ENCODE measurements at places on chromosomes 5 and 9.

GRCh38 chr5:107272954-107273353, 397.8 kb downstream of the EFNA5 start:
- no peak for DNase-seq

- DNase-seq, result no peak
Observed at GRCh38 chr9:99986642-99987041, 80.2 kb downstream of the STX17 start.

DNA sequence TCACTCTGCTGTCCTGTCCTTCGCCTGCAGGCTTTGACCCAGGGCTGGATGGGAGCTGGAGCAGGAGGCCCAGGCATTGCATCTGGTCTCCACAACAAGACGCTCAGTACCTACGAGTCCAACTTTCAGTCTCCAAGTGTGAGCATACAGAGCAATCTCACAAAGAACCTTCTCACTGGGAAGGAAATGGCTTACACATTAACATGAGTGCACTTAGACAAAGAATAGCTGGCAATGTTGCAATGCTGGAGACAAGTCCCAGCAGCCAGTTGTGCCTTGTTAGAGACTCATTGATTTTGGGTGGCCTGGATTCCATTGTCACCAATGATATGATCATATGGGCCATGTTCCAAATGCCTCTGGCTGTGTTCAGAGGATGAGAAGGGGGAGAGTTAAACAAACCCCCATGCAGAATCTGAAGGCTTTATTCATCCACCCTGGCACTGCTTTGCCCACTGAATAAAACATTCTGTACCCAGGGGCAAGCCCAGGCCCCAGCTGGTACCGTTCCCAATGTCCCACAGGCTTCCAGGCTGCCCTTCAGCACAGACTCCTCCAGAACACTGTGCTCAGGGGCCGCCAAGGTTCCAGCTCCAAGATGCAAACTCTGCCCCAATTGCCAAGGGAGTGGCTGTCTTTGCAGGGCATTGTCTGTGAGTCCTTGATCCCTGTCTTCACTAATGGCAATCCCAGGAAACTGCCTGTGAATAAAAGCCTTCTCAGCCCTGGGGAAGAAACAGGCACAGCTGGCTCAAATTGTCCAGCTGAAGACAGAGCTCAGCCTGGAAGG, 185.5 kb downstream of the HSD17B3 start:
- DNase-seq, result no peak

- no peak for DNase-seq
Observed at GRCh38 chr9:68919661-68920060, 94.3 kb downstream of the PRKACG start.

- DNase-seq, result no peak
Observed at GRCh38 chr9:136348691-136349090, 14.9 kb downstream of the DNLZ start.

GRCh38 chr5:149851211-149851610, 93.4 kb downstream of the PDE6A start:
- no peak for DNase-seq

GRCh38 chr9:33137781-33138264, 29.3 kb downstream of the B4GALT1 start:
- DNase-seq, result no peak

DNA sequence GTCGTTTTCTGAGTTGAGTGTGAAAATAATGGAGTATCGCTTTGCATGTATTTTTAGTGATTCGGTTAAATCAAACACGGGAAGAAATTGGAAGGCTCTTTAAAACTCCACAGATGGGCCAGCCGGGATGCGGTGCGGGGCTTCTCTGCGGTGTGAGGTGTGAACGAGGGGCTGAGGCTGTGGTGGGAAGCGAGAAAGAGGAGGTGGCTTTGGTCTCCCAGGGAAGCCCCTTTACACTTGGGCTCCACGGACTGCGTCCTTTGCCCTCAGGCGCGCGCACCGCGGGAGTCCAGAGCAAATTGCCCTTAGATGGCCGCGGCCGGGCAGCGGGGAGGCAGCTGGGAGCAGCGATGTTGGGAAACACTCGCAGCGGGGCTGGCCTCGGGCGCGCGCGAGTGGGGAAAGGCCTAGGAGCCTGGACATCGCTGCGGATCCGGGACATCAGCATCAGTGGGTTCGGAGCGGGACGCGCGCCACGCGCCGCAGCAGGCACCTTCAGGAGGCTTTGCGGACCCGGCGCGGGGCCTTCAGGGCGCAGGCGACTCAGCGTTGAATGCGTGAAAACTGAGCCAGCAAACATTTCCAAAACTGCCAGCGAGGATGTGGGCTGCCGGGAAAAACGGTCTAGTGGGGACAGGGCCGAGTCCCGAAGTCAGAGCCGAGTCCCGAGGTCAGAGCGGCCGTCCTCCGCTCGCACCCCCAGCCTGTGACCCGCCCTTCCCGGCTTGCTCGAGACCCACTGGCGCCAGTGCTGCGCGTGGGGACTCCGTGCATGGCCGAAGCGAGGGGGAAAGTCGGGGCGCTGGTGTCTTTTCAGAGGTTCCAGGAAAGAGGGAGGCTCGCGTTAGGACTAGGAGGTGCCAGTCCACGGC, 6.5 kb downstream of the IRX1 start:
- no peak for DNase-seq

GRCh38 chr5:140393738-140394137, 7.9 kb upstream of the ANKHD1 start:
- no peak for DNase-seq

GRCh38 chr5:22108545-22108944, 744.6 kb downstream of the CDH12 start:
- no peak for DNase-seq

GRCh38 chr5:120806202-120806601, 342.1 kb downstream of the PRR16 start:
- DNase-seq, result no peak

GRCh38 chr9:114718801-114719221, 36.8 kb upstream of the TEX48 start:
- no peak for DNase-seq

DNA sequence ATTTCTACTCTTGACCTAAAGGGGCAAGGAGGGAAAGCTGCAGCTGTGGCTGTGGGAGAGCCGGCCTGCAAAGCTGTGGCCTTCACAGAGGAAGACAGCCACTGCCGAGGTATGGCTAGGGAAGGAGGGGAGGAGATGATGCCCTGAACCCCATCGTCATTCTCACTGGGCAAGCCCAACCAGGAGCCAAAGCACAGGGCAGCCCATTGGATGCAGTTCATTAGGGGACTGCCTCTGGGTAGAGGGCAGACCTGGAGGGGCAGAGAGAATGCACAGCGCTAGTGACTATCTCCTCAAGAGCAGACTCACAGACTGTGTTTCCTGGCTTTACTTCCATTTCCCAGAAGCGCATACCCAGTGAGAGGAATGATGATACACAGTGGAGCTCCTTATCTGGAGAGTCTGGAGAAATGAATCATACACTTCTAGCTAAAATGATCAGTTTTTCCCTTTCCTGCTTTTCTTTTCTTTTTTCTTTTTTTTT, 47.2 kb upstream of the TTC23L start:
- peak; percentile 21 for DNase-seq

GRCh38 chr5:11602298-11602697, 301.9 kb downstream of the CTNND2 start:
- no peak for DNase-seq

GRCh38 chr9:17719053-17719452, 140.2 kb downstream of the SH3GL2 start:
- no peak for DNase-seq

DNA sequence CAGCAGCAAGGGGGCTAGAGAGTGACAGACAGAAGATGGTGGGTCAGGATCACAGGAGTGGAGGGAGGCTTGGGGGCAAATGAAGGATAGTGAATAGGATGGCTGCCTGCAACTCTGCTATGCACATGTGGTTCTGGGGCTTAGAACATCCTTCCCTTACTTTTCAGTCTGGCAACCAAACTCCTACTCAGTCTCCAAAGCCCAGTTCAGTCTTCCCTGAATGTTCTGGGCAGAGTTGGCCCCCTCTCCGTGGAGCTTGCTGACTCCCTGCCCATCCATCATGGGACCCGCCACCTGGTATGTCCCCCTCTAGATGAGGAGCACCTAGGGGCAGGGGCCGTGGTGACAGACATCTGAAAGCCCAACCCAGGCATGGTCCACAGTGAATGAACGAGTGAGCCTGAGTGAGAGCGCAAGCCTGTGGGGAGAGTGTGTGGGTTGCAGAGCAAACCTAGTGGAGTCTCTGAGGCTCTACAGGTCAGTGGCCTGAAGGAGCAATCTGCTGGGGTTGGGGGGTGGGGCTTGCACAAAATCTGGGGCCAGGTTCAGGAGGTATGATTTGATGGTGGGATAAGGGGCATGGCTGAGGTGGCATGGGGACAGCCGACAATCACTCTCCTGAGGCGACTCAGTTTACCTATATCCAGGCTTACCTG, 180.6 kb downstream of the FGF18 start:
- DNase-seq, result no peak

DNA sequence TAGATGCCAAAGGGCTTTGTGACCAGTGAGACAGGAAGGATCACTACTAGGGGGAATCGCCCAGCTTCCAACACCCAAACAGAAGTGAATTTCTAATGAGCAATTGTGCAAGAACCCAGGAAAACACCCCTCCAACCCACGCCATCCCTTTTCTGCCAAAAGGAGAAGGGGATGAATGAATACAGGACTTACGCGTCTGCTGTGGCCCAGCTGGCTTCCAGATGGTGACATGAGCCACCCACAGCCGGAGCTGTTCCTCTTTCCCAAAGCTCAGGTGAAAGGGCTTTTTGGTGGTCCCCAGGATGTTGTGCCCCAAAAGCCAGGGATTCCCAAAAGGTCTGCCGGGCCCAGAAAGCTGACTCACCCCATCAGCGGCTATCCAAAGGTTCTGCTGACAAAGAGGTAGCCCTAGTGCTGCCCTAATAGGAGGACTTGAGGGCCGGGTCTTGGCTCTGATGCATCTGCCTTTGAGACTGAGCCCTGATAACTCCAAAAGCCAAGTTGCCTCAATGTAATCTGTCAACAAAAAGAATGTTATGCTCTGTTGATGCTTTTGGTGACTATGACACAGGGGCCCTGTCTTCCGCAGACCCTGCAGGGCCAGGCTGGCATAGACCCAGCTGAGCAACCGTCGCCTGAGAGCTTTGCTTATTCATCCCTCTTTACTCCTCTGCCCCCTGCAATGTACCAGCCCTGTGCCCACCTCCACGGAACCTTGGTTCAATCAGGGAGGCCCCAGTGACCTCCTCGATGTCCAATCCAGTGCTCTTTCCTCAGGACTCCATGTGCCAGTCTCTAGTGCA, 14.5 kb downstream of the GSN start:
- no peak for DNase-seq

DNA sequence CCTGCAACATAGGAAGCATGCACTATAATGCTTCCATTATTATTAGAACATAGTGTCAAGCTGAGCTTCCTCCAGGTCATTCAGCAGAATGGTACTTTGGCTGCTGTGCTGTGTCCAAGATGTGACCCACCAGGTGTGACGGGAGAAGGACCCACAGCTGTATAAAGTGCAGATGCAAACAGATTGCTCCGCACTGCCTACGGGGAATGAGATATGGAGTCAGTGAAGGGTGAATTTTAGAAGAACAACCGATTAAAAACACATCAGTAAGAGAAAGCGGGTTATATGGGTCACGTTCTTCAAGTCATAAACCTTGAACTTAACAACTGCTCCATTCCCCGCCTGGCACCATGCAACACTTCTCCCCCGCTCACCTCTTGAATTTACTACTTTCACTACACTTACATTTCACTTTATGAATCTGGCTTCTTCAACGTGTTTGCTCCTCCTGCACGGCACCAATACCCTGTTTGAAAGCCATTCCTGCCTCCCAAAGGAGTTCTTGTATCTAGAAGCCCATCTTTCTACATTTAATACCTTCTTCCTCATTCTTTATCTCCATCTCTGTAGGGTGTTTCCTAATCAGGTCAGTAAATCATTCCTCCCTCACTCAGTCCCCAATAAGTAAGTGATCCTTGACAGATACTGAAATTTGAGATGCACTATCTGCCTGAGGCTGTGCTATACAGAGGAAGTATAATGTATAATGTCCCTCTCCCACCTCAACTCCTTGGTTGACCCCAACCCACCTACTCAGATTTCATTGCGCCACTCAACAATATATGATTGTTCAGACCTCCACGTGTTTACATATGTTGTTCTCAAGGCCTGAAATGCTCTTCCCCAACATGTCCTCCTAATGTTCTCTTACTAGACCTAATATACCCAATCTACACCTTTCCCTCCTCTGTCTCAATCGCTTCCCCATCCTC, 25.9 kb downstream of the BRINP1 start:
- DNase-seq, result no peak

GRCh38 chr9:14926941-14927624, 16.9 kb upstream of the FREM1 start:
- DNase-seq, result no peak

DNA sequence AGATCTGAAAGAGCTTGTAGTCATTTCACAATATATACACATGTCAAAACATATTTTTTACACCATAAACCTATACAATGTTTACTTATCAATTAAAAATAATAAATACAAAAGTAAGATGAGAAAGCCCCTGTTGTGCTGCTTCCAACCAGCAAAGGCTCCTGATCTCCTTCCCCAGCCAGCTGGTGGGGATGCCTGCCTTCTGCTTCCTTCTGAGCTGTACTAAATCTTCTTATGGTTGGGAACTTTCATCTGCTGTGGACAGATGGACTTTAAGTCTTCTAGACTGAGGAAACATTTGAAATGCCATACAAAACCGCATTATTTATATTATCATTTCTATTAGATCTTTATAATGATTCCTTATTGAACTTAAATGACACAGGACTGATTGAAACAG, 745.3 kb upstream of the CHD1 start:
- no peak for DNase-seq

DNA sequence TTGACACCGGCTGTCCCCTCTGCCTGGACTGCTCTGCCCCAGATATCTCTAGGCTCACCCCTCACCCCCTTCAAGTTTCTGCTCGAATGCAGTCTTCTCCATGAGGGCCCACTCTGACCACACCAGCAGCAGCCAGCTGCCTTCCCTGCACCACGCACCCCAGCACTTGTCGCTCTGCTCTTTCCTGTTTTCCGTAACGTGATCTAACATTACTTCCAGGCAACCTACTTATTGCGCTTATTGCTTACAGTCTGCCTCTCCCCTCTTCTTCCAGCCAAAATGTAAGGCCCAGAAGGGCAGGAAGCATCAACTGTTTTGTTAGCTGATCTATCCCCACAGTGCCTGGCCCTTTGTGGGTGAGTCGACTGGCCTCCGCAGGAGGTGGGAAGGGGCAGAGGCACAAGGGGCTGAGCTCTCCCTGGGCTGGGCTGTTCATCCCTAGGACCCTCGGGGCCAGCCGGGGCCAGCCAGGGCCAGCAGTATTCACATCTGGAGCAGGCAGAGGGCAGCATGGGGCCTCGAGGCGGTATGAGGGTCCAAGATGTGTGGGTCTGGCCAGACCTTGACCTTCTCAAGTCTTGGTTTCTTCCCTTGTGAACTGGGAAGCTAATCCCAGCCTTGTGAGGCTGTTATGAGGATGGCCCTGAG, 11.6 kb upstream of the DBN1 start:
- DNase-seq, result no peak

DNA sequence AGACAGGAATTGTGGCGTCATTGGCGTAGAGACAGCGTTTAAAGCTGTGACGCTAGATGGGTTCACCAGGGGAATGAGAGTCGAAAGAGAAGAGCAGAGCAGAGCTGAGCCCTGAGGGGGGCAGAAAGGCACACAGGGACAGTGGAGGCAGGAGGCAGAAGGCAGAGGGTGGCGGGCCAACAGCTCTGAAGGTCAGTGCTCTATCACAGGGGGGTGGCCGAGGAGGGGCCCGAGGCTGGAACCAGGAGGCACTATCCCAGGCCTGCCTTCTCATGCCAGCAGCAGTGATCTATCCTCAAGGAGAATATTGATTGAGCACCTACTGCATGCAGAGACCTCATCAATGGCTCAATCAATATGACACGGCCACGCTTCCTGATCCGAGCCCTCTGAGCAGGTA, 132.4 kb downstream of the KCNIP1 start:
- no peak for DNase-seq

- DNase-seq, result no peak
Observed at GRCh38 chr5:6675784-6676491, 37.3 kb upstream of the TENT4A start.

- DNase-seq, result no peak
Observed at GRCh38 chr9:23962101-23962500, 136.1 kb upstream of the ELAVL2 start.

All from AG08396 (cell line).